ENCODE measurements at places on chromosomes 13 and 19. TPM values are rescaled to one million over a fixed set of nuclear protein-coding genes. Genes with fewer than 3 reads are reported as not detected.
A peak's percentile ranks its signal among the peaks of the same experiment; 100 is the strongest.

GRCh38 chr19:3323026-3323425 lies 43.4 kb upstream of the NFIC start:
- no peaks in the 10 kb centered on the region for H3K27me3 ChIP-seq
- H3K36me3 ChIP-seq = no peaks in the 10 kb centered on the region
- H3K27ac ChIP-seq = no peak overlapping the region
- H3K4me3 ChIP-seq = no peak overlapping the region

DNA sequence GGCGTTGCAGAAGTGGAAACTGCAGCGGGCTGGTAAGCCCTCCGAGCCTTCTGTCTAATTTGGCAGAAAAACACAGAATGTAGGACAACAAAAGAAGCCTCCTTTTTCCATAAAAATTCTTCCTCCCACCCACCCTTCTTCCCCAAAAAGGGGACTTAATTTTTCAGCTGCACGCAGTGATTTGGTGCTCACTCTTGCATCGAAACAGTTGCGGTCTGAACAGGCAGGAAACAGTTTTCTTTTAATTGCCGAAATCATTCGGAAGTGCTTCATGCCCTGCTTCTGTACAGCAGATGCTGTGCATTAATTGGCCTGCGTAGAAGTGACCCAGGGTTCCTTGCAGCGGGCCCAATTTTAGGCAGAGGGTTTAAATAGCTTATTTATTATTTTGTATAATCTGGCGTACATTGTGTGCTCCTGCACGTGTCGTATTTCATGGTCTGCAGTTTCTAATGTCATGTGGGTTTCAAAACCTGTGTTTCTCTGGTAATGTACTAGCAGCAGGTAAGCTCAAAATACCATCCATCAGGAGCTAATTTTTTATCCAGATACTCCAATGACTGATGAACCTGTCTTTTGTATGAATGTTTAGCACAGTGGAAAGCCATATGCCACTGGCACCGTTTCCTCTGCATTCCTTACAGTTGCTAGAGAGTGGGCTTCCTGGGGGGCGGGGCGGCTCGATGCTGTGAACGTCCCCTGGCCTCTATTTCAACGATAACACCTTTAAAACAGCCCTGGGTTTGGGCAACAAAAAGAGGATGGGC lies 66.6 kb downstream of the GGACT start:
- H3K4me3 ChIP-seq = no peak overlapping the region
- H3K27me3 ChIP-seq = no peaks in the 10 kb centered on the region
- H3K27ac ChIP-seq = no peak overlapping the region
- H3K36me3 ChIP-seq = no peaks in the 10 kb centered on the region
- no peaks in the 10 kb centered on the region for H3K4me1 ChIP-seq

GRCh38 chr13:27264181-27264580 lies 6.4 kb upstream of the RASL11A start:
- H3K27ac ChIP-seq = no peak overlapping the region
- no peak for DNase-seq
- no peaks in the 10 kb centered on the region for H3K27me3 ChIP-seq
- peaks cover 2% of the 10 kb centered on the region for H3K36me3 ChIP-seq
- H3K4me3 ChIP-seq = no peak overlapping the region

- no peak overlapping the region for H3K4me3 ChIP-seq
- no peaks in the 10 kb centered on the region for H3K36me3 ChIP-seq
These were observed 142.4 kb downstream of the URI1 start for GRCh38 chr19:30084390-30084819.

DNA sequence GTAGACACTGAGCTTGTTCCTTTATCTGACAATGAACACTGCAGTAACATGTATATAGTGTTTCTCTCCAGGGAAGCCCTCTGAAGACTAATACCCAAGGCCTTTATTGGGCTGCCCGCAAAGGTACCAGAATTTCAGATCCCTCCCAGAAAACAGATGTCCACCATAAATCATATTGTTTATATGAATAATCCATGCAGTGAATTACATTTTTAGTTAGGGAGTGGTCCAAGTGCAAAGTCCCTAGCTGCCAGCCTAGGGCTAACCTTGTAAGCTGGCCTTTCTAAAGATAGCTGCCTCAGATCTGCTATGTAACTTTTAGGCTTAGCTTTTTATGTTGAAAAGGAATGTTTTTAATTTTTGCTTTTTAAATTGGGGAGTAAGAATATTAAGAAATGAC lies 44.7 kb downstream of the TDRD3 start:
- H3K36me3 ChIP-seq = no peaks in the 10 kb centered on the region
- no peak overlapping the region for H3K4me3 ChIP-seq
- H3K27me3 ChIP-seq = no peaks in the 10 kb centered on the region
- no peaks in the 10 kb centered on the region for H3K4me1 ChIP-seq

- H3K27me3 ChIP-seq = no peaks in the 10 kb centered on the region
- no peak overlapping the region for H3K4me3 ChIP-seq
- peak; percentile 85 for DNase-seq
- peaks cover 17% of the 10 kb centered on the region for H3K4me1 ChIP-seq
- H3K27ac ChIP-seq = no peak overlapping the region
These were observed 21.0 kb downstream of the TNFSF9 start for GRCh38 chr19:6551607-6552450.

GRCh38 chr19:20325151-20325550 lies 158.1 kb downstream of the ZNF486 start:
- no peak overlapping the region for H3K27ac ChIP-seq
- H3K4me1 ChIP-seq = no peaks in the 10 kb centered on the region
- DNase-seq = no peak
- no peak overlapping the region for H3K4me3 ChIP-seq

DNA sequence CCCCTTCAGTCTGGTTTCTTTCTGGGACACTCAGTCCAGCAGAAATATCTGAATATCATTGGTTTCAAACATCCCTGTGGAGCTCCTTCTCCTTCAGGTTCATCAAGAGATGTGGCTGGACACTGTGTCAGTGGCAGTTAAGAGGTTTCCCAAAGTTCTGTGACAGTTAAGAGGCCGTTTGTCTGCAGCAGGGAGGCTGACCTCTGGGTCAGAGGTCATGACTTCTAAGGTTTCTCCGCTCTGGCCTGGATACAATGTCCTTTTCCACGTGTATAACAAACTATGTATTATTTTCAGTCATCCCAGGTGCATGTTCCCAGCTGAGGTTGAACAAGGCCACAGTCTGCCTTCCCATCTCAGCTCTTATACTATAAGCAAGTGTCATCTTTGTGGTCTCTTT lies 174.9 kb downstream of the B3GLCT start:
- H3K36me3 ChIP-seq = no peaks in the 10 kb centered on the region
- DNase-seq = no peak
- H3K27ac ChIP-seq = no peak overlapping the region

GRCh38 chr13:89737051-89737450 lies 1610.4 kb upstream of the MIR17HG start:
- H3K4me1 ChIP-seq = no peaks in the 10 kb centered on the region
- H3K36me3 ChIP-seq = no peaks in the 10 kb centered on the region
- no peak overlapping the region for H3K4me3 ChIP-seq
- no peak for DNase-seq

DNA sequence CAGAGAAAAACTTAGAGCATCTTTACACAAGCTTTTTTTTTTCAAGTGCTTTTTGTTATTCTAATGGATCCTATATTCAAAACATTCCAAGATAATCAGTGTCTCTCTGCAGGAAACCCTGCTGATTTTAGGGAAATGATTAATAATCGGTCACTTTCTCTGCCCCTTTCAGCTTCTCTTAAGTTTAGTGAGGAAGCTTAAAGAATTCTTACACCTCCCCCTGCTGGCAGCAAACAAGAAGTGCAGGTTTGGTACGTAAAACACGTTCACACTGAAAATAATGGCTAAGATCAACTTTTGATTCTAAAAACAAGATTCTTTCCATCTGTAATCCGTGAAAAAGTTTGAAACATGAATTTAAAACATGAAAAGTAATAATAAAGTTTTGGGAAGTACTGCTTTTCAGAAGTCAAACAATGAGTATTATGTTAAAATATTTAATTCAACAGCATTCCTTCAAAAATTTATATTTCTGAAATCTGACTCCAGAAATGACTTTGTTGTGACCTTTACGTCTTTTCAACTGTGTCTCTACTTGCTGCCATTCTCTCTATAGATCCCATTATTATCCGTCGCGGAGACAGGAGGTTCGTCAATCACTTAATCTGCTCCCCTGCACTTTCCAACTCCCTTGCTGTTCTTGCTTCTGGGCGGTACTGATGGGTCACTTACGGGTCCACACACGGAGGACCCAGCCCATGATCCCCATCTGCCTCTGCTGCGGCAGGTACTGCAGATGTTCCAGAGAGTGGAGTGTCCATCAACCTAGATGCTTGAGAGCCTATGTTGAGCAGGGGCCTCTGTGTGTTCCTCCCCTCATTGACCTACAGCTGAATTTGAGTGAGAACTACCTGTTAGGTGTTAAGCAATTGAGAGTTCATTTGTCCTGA lies 203.1 kb upstream of the EDNRB start:
- no peak overlapping the region for H3K4me3 ChIP-seq
- H3K36me3 ChIP-seq = no peaks in the 10 kb centered on the region
- H3K4me1 ChIP-seq = no peaks in the 10 kb centered on the region
- DNase-seq = peak; percentile 22
- no peaks in the 10 kb centered on the region for H3K27me3 ChIP-seq

- no peak overlapping the region for H3K27ac ChIP-seq
- H3K4me3 ChIP-seq = no peak overlapping the region
- H3K4me1 ChIP-seq = no peaks in the 10 kb centered on the region
- DNase-seq = no peak
These were observed 137.6 kb downstream of the FLT1 start for GRCh38 chr13:28357247-28357825.

- H3K36me3 ChIP-seq = no peaks in the 10 kb centered on the region
- peak; percentile 88 for DNase-seq
- H3K27me3 ChIP-seq = no peaks in the 10 kb centered on the region
- peak overlapping the region; percentile 49 for H3K4me3 ChIP-seq
These were observed 545 bp downstream of the BTBD2 start for GRCh38 chr19:2014731-2015607.

GRCh38 chr13:75437582-75438318 lies 44.2 kb downstream of the TBC1D4 start:
- H3K36me3 ChIP-seq = no peaks in the 10 kb centered on the region
- H3K4me3 ChIP-seq = no peak overlapping the region
- H3K4me1 ChIP-seq = no peaks in the 10 kb centered on the region
- no peak overlapping the region for H3K27ac ChIP-seq
- DNase-seq = peak; percentile 5
- no peaks in the 10 kb centered on the region for H3K27me3 ChIP-seq

- no peaks in the 10 kb centered on the region for H3K36me3 ChIP-seq
- H3K4me3 ChIP-seq = peak within 1 kb of the TSS; percentile 64
- H3K27ac ChIP-seq = no peak within 1 kb of the TSS
These were observed at the start of gene NEK5 for GRCh38 chr13:52128714-52129700. Gene NEK5, minus strand, starts transcription at chr13:52129073. Its CDS starts 1,591 bp downstream, at chr13:52127482.

Gene C2CD4C
- not detected for total RNA-seq

Gene ARHGEF7
- 31.2 TPM for total RNA-seq

Data from K562 (cell line).